Right forelimb (tissue), 1 donor: ENCODE measurements at places on chromosomes 12 and 14.

- no peak for DNase-seq
Measured at GRCh38 chr12:49777800-49778748, 36.7 kb downstream of the TMBIM6 start.

- DNase-seq = no peak
Measured at GRCh38 chr12:110791589-110791988, 48.9 kb upstream of the PPP1CC start.

GRCh38 chr12:120054293-120054692 is 62.3 kb downstream of the RAB35 start:
- DNase-seq = no peak

- DNase-seq = peak; percentile 40
Measured at GRCh38 chr12:3310271-3311026, 180.6 kb upstream of the PRMT8 start.

GRCh38 chr14:76203086-76204001 is 51.6 kb downstream of the GPATCH2L start:
- no peak for DNase-seq

GRCh38 chr12:13592063-13592942 is 389.1 kb downstream of the GRIN2B start:
- DNase-seq = no peak

- no peak for DNase-seq
Measured at GRCh38 chr14:37594971-37595808, at the start of the genes FOXA1 and TTC6. Gene FOXA1 (minus strand): TSS chr14:37595249. CDS start chr14:37594972, 277 bp downstream. Gene TTC6 (plus strand): TSS chr14:37595629. CDS start chr14:37622065, 26,436 bp downstream.

- DNase-seq = no peak
Measured at GRCh38 chr14:97603201-97603600, 806.0 kb downstream of the VRK1 start.

GRCh38 chr12:124720681-124721500 is 142.8 kb downstream of the SCARB1 start:
- DNase-seq = peak; percentile 68

- DNase-seq = no peak
Measured at GRCh38 chr14:50064993-50065392, 51.4 kb downstream of the VCPKMT start.

DNA sequence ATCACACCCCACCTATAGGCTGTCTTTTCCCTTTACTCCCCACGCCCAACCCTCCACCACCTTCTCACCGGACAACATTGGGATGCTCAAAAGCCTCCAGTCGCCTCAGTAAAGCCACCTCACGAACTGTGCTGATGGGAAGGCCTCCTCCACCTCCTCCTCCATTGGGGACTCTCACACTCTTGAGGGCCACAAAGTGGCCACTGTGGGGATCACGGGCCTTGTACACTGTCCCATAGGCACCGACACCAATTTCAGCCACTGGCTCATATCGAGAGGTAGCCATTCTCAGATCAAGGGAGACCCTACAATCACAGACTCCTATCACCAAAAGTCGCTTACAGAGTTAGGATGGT is 700 bp downstream of the CDK4 start:
- no peak for DNase-seq

DNA sequence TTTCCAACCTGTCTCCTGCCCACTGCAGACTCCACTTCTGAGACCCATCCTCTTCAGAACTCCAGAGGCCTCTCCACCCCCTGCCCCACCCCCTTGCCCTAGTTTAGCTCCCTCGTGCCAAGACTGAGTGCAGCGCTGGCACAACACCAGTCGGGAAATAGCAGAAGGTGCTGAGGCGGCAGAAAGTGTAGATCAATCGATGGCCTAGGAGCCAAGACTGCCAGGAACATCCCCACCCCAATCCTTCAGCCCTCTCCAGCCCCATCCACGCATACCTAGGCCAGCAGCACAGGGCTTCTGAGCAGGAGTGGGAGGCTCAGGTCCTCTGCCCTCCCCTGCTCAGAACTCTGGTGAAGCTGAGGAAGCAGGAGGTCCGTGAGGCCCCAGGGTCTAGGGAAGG is 1.1 kb downstream of the CPNE6 start:
- DNase-seq = no peak
